ENCODE measurements at places on chromosomes 12 and 14.

DNA sequence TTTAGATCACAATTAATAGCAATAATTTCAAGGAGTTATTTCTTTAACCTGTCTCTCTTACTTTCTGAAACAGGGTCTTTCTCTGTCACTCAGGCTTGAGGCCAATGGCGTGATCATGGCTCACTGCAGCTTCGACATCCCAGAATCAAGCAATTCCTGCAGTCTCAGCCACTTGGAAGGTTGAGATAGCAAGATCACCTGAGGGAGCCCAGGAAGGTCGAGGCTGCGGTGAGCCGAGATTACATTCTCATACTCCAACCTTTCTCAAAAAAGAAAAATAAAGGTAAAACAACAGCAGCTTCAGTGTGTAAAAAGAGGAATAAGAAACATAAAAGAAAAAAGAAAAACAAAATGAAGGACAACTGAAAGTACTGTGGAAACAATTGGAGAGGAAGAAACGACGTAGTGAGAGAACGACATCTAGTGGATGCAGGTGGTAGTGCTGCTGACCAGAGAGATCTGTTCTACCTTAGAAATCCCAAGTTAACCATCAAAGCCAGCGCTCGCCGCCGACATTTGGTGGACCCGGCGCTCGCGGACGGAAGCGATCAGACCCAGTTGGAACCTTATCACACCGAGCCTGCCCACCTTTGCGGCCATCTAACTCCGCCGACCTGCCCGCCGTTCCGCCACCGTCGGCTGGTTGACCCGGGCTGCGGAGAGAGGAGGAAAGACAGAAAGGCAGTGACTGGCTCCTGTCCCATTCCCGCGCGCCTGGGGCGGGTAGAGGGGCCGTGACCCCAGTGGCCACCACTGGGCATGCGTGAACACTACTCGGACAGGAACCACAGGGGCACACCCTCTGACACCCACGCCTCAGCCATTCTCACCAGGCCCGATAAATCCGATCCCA lies 196.1 kb downstream of the ALG10 start:
- DNase-seq, result peak; percentile 52

GRCh38 chr12:62760779-62761178 lies 174.2 kb downstream of the PPM1H start:
- DNase-seq, result no peak

DNA sequence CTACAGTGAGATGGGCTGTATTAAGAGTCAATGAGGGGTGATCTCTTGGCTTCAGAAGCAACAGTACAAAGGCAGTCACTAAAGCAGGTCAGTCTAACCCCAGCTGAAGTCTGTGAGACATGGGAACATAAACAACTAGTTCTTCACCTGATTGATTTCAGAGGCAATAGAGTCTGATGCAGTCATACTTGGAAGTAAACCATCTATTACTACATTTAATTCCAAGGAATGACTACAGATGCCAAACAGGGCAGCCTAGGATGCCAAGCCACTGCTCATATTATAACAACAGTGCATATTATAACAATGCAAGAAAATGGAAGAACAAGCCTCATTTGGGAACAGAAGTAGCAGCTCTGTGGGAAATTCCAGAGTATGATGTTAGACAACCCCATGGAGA lies 35.8 kb downstream of the GRIN2B start:
- no peak for DNase-seq

- no peak for DNase-seq
Observed at GRCh38 chr12:65836419-65837197, 12.3 kb downstream of the HMGA2 start.

- DNase-seq, result no peak
Observed at GRCh38 chr14:102692334-102692733, 84.9 kb upstream of the TRAF3 start.

All from RWPE1 (cell line).